IMR-90 (cell line): ENCODE measurements at places on chromosomes 4 and X. TPM values are rescaled to one million over a fixed set of nuclear protein-coding genes. Genes with fewer than 3 reads are reported as not detected.

ARHGAP6 gene
- polyA plus RNA-seq, result 1.1 and 1.4 TPM in 2 replicates

SH3D19 gene
- 12.5 and 14.4 TPM in 2 replicates for polyA plus RNA-seq

TKTL2 gene
- not detected in 2 replicates for polyA plus RNA-seq

GC gene
- not detected in 2 replicates for polyA plus RNA-seq
